Stimulated activated CD8-positive, alpha-beta memory T cell treated with anti-CD3 and anti-CD28 coated beads, Interleukin-4, amount 100 ng/mL, for 1 hour (primary cell): ENCODE measurements at places on chromosomes 1 and 21.
A peak's percentile ranks its signal among the peaks of the same experiment; 100 is the strongest.

DNA sequence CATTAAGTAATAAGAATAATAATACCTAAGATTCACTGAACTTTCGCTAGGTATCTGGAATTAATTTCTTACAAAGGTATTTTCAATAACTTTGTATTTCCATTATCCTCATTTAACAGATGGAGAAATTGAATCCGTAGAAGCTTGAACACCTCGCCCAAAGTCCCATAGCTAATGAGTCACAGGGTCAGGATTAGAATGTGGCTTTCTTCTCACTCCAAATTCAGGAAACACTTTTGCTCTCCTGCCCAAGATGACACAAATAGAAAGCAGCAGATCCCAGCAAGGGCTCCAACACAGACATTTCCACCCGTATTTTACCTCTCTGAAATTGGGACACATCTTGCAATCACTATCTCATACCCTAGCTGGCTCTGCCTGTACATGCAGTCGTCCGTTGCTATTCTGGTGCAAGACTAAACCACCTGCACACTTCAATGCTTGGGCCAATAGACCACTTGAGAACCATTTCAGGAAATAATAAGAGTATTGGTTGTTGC lies 125.9 kb upstream of the GREM2 start:
- DNase-seq = no peak

DNA sequence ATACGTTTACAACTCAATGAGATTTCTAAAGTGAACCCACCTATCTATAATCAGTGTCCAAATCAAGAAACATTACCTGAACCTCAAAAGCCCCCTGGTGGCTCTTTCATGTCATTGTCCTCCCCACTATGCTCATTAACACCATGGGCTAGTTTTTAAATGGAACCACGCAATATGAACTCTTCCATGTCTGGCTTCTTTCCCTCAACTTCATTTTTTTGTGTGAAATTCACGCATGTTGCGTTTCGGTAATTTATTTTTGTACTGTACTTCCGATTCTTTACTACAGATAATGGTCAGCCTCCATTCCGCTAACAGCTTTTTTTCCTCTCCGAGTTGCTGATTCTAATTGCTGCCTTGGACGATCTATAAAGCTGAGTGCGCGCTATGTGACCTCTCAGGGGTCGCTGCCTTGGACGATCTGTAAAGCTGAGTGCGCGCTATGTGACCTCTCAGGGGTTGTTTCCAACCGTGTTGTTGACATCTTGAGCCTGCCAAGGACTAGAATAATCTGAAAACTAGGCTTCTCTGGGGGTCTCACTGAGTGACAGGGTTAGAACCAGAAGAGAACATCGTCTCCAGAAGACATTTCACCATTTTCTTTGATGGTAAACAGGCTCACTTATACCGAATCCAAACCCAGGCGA lies 1.1 kb upstream of the CACYBP start:
- peak; percentile 5 for DNase-seq

DNA sequence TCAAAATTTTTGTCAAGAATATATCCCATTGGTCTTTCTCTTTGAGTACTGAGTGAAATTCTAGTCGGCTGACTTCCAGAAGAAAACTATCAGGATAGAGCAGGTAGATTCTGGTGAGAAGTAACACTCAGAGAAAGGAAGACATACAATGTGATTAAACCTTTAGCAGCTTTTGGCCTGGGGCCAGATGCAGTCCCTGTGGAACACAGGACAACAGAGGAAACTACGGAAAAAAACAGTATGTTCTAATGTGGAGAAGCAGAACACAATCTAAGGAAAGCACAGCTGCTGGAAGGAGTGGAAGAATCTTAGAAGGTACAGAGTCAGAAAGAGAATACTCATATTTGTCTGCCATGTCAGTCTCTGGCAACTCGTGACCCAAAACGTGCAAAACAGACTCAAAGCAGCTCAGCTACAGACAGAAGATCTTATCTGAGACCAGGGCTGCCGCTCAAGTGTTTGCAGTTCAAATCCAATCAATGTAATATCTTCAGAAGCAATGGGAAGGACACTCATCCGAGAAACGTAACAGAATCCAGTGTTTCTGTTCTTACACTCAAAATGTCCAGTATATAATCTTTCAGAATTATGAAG lies 283.8 kb downstream of the MRPL39 start:
- no peak for DNase-seq

DNA sequence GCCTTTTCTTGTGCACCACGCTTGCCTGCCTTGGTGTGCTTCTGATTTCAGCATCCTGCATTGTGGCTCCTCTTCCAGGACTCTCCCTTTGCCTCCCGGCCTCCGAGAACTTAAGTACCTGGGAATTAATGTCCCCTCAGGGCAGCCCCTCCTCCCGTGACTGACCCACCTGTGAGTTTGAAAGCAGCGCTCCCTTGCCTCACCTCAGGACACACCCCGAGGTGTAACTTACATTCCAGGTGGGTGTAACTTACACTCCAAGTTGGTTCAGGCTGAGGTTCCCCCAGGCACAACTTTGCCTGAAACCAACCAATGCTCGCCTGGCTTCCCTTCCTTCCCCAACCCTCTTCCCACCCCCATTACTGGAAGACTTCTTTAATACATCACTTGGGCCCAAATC lies 161.4 kb downstream of the KAZN start:
- DNase-seq = no peak

- no peak for DNase-seq
These were observed 11.5 kb upstream of the TAS1R2 start for GRCh38 chr1:18870957-18871356.

DNA sequence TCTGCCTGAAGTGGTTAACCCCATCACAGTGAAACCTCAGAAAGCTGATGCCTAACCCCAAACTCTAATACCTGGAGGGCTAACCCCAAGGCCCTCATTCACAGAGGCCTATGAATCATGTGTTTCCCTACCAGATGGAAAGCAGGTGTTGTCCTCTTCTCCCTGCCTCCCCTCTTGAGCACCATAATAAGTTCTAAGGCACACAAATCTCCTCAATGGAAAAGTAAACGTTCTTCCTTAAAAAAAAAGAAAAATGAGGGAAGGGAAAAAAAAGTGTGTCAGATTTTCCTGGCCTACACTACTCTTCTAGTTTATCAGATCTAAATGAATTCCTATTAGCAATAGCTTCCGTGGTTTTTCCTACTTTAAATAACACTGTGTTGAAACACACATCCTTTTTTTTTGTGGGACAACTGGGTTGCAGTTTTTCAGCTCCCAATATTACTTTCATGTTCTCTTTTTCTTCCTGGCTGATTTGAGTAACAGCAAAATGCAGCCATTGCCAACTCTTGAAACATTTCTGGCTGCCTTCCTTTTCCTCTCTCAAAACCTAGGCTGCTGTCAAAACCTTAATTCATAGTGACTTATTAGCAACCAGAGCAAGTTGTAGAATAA lies 43.2 kb downstream of the SLC44A3 start:
- no peak for DNase-seq
